Transverse colon (tissue), 4 donors: ENCODE measurements at places on chromosomes 1 and 21. TPM values are rescaled to one million over a fixed set of nuclear protein-coding genes. Genes with fewer than 3 reads are reported as not detected.

DNA sequence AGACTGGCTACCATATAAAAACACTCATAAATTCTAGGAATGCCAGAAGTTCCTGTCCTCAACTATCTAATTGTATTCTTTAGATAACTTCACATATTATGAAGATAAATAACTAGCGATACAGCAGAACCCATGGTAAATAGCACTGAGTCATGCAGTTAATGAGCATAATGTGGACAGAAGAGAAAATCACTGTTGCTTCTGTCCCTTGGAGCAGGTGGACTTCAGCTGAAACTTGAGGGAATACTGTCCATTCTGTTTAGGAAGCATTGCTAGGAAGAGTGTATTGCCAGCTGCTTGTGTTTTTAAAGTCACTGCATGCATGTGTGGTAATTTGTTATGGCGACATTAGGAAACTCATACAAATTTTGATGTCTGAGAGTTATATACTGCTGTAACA lies 854.4 kb downstream of the LTN1 start:
- DNase-seq, result no peak

DENND1B gene
- total RNA-seq, result 59.9 TPM

- no peak for DNase-seq
These were observed 101.3 kb downstream of the TYW3 start for GRCh38 chr1:74834261-74834660.

DNA sequence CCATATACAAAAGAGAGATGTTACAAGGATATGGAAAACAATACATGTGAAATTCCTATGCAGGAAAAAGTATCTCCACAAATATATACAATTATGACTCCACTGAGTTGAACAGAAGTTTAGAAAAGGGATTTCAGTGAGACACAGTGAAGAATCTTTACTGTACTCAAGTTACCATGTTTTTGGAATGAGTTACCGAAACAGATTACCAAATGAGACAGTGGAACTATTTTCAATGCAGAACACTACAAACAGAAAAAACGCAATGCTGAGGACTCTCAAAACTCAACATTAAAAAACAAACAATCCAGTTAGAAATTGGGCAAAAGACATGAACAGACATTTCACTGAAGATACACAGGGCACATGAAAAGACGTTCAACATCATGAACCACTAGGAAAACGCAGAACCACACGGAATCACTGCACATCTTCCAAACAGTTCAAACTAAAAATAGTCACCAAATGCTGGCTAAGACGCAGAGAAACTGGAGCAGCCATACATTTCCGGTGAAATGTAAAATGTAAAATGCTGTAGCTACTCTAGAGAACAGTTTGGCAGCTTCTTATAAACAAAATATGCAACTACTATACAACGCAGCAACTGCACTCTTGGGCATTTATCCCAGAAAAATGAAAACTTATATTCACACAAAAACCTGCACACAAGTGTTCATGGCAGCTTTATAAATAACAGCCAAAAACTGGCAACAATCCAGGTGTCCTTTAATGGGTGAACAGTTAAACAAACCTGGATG lies 118.7 kb downstream of the UBR4 start:
- DNase-seq, result no peak

SPRR4 gene
- not detected for total RNA-seq

DNA sequence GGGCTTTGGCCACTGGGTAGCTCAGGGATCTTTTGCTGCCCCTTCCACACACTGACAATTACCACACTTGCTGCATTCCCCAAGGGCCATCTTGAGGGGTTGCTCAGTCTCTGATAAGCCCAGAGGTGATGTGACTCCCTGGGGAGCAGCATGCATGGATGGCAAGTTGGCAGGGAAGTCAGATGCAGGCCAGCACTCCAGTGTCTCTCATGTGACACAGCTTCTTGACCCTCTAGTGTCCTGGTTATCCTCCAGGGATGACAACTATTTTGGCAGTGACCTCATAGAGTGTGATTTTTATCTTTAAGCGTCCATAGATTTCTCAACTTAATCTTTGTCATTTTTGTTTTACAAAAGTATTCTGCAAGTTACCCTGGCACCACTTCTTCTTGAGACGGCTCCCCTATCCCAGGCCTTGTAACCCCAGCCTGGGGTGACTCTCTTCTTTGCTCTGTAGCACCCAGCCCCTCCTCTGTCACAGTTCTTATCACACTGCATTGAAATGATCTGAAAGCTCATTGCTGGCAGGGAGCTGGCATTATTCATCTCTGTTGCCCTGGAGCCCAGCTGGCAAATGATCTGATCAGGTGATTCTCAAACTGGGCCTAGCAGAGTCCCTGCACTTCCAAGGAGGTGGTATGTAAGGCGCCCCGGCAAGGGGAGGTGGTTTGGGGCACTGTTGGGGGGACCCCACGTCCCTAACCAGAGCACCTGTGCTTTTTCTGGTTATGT lies 72.6 kb downstream of the TENT5C start:
- no peak for DNase-seq

GRCh38 chr1:9289711-9290485 lies 2.8 kb upstream of the SPSB1 start:
- DNase-seq, result no peak

DNA sequence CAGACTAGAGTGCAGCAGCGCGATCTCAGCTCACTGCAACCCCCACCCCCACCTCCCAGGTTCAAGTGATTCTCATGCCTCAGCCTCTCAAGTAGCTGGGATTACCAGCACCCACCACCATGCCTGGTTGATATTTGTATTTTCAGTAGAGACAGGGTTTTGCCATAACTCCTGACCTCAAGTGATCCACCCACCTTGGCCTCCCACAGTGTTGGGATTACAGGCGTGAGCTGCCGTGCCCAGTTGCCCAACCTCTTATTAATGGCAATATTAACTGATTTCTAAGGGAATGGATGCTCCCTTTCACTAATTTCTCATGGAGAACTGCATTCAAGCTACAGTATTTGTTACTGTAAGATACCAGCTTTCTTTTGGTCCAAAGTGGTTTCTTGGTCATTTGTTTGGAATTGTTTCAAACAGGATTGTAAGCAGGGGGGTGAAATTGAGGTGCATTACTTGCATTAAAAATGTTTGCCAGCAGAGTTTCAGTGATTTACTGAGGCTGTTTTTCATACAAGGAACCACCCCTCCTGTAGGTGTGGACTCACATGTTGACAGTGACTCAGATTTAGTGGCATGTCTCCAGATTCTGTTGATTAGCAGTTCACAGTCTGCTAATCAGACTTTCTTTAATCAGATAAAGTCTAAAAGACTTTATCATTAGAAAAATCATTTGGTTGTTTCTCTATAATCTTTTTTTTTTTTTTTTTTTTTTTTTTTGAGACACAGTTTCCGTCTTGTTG lies 3.9 kb upstream of the TGFBR3 start:
- DNase-seq, result no peak

TRIM45 gene
- total RNA-seq, result 2.7 TPM

GRCh38 chr1:52096216-52096615 lies 40.1 kb downstream of the BTF3L4 start:
- no peak for DNase-seq

HES5 gene
- 1.1 TPM for total RNA-seq

GRCh38 chr1:176843352-176844297 lies 320.9 kb downstream of the ASTN1 start:
- no peak for DNase-seq

- peak; percentile 56 for DNase-seq
These were observed 206.3 kb upstream of the NR5A2 start for GRCh38 chr1:199821029-199821779.

WNT3A gene
- total RNA-seq, result not detected
